NCI-H1092 treated with DMSO at 0.1 percent for 48 hours (cell line): ENCODE measurements at places on chromosomes 2 and 18.

GRCh38 chr2:98560256-98560771, 48.0 kb downstream of the COA5 start:
- no peak for DNase-seq

DNA sequence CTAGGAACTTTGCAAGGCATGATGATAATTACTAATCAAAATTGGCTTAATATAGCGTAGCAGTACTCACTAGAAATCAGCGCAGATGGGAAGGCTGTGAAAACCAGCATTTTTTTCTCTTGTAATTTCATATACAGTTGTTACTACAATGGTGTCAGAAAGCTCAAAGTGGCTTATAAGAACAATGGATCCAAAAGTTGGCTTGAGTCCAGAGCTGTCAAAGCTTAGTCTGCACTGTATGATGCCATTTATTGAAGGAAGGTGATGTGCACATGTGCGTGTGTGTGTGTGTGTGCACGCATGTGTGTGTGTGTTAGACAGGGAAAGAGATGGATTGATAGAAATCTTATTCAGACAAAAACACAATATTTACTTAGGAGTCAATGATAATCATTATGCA, 341.3 kb downstream of the TGIF1 start:
- no peak for DNase-seq

DNA sequence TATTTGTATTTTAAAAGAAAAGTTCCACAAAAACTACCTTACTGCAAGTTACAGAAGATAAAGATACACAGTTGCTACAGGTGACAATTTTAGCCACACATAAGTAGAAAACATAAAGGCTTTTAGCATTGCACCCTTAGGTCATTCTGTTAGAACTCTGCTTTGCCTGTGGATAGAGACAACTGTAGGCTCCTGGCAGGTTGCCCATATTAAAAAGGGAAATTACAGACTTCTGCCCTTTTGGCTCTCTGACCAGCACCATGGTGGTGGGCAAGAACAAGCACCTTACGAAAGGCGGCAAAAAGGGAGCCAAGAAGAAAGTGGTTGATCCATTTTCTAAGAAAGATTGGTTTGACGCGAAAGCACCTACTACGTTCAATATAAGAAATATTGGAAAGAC, 223.3 kb downstream of the MC4R start:
- no peak for DNase-seq

DNA sequence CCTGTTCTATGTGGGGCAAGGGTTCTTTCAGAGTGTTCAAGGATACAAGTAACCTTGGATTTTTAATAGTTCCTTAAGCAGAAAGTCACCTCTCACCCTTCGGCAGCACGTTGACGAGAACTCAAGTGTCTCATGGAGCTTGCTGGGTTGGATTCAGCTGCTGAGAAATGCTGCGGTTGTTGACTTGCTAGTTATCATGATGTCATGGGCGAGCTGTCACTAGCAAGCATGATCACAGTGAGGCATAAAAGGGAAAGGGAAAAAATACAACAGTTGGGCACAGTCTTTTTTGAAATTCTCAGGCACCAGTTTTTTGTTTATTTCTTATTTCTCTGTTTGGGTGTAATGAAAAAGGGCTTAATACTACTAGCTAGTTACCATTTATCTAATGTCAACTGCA, 53.2 kb downstream of the ADCYAP1 start:
- DNase-seq: no peak

- no peak for DNase-seq
These were observed 3.7 kb upstream of the ACKR3 start for GRCh38 chr2:236565879-236566402.

DNA sequence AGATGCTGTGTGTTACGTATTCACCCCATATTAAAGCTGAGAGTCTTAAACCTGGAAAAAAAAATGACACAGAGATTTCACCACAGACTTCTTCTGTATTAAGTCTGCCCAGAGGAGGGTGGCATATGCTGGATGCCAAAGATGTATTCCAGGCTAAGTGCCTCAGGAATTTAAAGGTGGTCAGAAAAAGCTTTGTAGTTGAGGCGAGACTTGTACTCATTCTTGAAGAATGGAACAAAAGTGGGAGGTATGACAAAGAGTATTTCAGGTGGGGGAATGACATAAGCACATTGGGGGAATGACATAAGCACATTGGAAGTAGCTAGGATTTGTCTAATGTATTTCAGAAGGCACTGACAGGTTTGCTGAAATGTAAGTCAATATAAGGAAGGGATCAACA, 98.6 kb downstream of the BABAM2 start:
- no peak for DNase-seq

GRCh38 chr18:77482190-77483085, 232.8 kb downstream of the GALR1 start:
- no peak for DNase-seq

DNA sequence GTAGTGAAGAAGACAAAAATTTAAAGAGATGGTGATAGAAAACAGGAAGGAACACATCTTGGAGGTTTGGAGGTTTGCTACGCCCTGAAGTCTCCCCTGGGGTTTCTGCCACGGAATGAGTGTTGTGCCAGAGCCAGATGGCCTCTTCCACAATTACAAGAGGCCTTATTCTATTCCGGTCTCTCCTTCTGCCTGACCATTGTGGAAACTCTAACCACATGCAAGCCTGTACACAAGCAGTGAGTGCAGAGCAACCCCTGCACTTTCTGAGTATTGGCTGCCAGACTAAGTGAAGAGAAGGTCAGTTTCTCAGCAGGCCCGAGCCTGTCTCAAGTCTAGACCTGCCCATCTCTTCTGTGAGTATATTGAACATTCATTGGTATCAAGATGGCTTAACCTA, 22.7 kb upstream of the MYO1B start:
- no peak for DNase-seq

DNA sequence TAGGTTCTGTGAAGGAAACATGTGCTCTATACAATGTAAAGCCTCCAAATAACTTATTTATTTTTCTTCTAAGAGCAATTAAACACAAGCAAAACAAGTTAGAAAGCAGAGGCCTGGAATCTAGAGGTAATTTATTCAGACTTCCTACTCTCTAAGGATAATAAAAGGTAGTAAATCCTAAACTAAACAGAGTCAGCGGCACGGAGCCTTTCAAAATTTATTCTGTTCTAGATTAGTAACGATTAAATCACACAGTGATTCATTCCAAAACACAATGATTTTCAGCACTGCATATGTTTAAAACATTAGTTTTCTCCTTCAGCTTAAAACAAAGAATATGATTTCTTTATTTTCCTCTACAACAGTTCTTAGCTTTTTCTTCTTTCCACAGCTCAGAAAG, 160.9 kb downstream of the FBXO15 start:
- DNase-seq: no peak

DNA sequence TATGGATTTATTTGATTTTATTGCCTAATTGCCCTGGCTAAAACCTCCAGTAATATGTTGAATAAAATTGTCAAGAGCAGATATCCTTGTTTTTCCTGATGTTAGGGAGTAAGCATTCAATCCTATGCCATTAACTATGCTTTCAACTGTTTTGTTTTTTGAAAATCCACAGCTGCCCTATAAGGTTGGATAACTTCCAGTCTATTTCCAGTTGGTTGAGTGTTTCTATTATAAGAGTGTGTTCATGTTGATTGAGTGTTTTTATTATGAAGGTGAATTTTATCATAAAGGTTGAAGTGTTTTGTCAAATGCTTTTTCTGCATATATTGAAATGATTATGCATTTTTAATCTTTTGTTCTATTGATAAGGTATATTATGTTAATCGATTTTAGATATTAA, 149.9 kb upstream of the SCN7A start:
- DNase-seq: peak; percentile 65

- no peak for DNase-seq
These were observed 101.0 kb downstream of the HS6ST1 start for GRCh38 chr2:128217671-128218070.

GRCh38 chr18:43819397-43819796, 542.1 kb upstream of the SYT4 start:
- peak; percentile 13 for DNase-seq

GRCh38 chr2:211930331-211930730, 608.3 kb downstream of the ERBB4 start:
- DNase-seq: no peak

- no peak for DNase-seq
These were observed 60.5 kb upstream of the SMAD2 start for GRCh38 chr18:47990981-47991380.

DNA sequence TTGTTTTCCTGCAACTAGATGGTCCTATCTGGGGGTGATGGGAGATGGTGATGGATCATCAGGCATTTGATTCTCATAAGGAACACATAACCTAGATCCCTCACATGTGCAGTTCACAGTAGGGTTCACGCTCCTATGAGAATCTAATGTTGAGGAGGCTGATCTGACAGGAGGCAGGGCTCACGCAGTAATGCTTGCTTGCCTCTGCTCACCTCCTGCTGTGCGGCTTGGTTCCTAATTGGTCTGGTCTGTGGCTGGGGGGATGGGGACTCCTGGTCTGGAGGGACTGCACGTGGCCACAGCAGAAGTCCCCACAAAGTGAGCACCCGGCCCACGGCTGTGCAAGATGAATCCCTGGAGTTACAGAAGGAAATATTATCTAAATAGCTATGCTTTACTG, 11.3 kb downstream of the MC5R start:
- no peak for DNase-seq

DNA sequence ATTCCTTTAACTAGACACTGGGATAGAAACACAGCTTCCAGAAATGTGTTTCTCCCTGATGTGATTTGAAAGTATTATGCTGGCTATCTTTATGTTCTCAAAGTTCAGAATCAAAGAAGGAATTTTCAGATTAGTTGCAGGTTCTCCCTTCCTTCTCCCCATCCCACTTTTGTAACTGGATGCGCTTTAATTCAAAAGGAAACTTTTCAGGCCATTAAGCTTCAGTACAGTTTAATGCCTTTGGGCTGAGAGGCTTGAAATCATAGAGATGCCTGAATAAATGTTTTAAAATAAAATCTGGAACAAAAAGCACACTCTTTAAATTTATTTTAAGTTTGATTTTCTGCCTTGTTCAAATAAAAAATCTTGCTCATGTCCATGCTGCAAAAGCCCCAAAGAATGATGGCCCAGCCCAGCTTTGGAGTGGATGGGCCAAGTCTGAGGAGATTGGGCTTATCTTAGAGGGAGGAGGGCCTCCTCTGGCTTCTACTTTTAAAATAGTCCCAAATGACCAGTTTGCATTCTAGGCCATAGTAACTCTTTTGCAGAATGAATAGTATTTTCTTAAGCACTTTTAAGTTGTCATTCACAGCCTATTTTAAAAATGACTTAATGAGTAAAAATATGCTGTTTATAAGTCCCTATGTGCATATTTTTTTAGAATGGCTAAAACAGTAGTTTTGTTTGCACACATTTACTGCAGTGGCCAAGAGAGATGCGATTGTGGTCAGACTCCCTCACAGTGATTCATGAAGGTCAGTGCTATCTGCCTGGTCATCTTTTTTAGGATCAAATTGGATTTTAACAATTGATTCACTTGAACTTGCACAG, 129.2 kb downstream of the MTX2 start:
- no peak for DNase-seq

GRCh38 chr2:241598487-241598886, 38.5 kb downstream of the THAP4 start:
- peak; percentile 27 for DNase-seq

GRCh38 chr2:112566104-112566503, 18.3 kb upstream of the CHCHD5 start:
- no peak for DNase-seq

GRCh38 chr2:178093471-178093870, 18.8 kb upstream of the RBM45 start:
- DNase-seq: no peak

- no peak for DNase-seq
These were observed 99.5 kb downstream of the DYSF start for GRCh38 chr2:71552861-71553301.

DNA sequence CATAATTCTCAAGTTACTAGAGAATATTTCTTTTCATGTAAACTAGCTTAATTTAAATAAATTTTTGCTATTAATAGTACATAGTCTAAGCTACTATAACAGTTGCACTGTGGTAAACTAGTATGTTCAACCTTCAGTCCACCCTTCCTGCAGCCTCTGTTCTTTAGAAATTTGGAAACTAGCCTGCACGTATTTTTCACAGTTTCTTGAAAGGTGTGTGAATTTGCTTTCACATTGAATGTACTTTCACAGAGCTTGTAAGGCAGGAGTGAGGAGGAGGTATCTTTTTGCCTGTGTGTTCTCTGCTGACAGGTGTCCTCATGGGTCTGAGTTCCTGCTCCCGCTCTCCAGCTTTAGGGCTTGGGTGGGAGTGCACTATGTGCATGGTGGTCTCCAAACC, 117.5 kb downstream of the ATP9B start:
- no peak for DNase-seq

- DNase-seq: no peak
These were observed 18.8 kb upstream of the GLI2 start for GRCh38 chr2:120716641-120717585.

DNA sequence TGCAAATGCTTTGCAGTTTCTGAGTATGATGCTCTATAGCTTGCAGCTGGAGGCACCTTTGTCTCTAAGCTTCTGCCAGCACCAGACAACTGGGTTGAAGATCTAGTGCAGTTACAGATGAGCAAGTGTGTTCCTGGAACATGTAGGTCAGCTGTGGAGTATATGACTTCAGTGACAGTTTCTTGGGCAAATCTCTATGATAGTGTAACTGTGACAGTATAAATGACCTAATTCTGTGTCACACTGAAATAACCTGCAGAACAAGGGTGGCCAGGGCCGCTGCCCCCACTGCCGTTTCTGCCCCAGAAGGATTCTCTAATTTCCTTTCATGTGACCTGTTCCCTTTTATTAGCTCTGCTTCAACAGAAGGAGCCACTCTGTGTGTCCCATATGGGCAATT, 145.3 kb upstream of the DAPL1 start:
- no peak for DNase-seq

GRCh38 chr2:74689671-74690070, 35.6 kb downstream of the SEMA4F start:
- DNase-seq: no peak

DNA sequence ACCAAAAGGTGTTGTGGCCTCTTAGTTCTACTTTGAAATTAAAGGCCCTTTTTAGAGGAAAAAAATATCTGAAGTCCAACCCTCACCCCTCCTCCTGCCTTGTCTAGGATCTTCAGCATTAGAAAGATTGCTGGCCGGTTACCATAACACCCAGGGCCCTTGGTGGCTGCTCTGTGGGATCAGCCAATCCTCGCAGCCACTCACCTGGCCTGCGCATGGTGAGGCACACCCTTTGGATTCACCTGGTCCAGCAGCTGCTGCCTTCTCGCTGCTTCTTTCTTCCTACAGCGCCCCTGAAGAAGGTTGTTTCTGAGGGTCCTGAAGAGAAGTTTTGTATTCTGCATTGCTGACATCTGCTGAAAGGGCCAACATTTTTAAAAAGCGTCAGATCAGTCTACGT, 25.2 kb downstream of the DYTN start:
- no peak for DNase-seq

DNA sequence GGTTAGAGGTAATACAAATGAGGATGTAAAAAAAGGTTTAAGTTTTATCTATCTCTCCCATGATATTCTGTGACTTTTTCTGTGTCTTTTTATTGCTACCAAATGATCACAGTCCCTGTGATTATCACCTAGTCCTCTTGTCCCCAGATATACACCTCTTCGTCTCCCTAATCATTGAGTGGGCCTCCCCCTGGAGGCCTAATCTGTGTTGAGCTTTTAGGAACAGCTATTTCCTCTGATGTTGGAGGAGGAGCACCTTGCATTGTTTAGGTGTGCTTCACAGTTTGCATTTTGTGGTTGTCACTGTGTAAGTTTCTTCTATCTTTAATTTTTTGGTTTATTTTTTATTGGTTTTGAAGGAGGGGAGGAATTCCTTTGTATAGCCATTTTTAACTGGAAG, 33.3 kb downstream of the CCDC85A start:
- no peak for DNase-seq
